T-helper 2 cell (primary cell): ENCODE measurements at places on chromosomes 7 and 10.

DNA sequence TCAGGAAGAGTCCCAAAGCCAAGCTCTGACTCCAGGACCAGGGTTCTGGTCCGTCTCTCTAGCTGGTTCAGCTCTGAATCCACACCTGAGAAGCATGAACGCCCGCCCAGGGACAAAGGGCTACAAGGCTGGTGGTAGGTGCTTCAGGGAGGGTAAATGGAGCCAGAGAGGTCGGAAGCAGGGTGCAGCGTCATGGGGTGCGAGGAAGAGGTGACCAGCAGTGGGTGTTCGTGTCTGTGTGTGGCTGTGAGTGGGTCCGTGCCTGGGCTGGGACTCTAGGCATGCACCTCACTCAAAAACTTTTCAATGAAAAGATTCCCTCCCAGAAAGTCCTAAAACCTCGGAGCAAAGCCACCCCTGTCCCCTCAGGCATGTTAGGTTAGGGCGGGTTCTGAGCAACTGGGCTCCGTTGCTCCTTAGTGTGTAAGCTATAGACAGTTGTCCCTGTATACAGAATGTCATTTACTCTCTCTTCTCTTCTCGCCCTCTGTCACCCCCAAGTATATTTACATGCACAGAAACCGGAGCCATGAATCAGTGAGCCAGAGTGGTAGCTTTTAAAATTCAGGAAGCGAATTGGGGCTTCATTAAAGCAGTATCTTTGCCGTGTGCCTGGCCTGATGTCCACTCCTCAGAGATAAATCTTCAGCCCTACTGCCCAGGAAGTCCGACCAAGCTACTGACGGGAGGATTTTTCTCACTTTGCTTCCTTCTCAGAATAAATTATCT, 12.3 kb upstream of the GATA3 start:
- no peak for DNase-seq

GRCh38 chr10:1036341-1036791, 10.7 kb upstream of the IDI2 start:
- peak; percentile 53 for DNase-seq

GRCh38 chr10:43857206-43857930, 208.7 kb upstream of the ZNF32 start:
- no peak for DNase-seq

DNA sequence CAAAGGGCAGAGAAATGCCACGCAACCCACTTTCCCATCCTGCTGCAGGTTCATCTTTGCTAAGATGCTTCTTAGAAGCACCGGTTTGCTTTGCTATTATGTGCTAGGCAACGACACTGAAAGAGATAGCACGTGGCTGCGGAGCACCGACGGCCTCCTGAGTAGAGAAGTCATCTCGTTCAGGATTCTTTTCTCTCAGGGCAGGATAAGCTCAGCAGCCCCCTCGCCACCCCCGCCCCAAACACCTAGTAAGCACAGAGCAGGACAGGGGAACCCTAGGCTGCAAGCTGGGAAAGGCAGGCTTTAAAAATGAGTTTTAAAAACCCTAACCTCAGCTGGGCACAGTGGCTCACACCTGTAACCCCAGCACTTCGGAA, 15.0 kb downstream of the ASB13 start:
- DNase-seq = no peak

- no peak for DNase-seq
These were observed 45.6 kb downstream of the FOXL3 start for GRCh38 chr7:335358-336148.

DNA sequence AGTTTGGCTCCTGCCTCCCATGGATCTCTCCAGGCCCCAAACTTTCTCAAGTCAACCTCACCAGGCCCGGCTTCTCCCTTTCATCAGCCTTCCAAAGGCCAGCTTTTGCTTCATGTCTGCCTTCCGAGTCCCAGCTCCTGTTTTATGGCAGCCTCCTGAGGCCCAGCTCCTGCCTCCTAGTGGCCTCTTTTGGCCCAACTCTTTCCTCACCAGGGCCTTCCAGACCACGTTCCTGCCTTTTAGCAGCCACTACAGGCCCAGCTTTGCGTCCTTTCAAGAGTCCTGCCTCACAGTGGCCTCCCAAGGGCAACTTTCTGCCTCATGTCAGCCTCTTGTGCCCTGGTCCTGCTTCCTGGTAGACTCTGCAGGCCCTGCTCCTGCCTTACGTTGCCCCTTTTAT, 15.3 kb upstream of the TMEM248 start:
- no peak for DNase-seq

GRCh38 chr10:9913876-9914514, 1103.7 kb upstream of the CELF2 start:
- DNase-seq = no peak

DNA sequence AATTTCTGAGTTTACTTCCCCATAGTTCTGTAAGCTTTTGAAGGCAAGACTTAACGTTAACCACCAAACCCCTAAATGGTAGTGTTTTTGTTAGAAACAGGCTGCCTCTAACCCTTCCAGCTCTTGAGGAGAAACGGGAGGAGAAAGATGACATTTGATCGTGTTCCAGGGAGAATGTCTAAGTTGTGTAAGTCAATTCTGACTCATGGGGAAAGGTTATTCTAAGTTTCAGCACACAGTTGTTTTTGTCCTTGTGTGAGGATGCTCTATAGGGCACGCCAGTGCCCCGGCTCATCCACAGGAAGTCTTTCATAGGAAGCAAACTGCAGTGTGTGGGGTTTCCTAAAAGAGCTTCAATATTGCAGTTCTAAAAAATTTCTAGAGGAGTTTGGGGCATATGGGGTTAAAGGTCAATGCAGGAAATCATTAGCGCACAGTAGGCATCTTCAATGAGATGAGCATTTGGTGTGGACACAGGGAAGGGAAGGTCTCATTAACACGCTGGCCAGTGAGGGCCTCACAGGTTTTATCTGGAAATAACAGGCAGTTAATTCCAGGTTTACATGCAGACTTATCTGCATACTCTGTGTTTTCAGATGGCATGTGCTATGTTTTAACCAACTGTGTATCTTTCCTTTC, 638.2 kb upstream of the IGFBP3 start:
- DNase-seq = no peak

- no peak for DNase-seq
These were observed 12.7 kb upstream of the SFMBT2 start for GRCh38 chr10:7423521-7423920.

- DNase-seq = no peak
These were observed 357.4 kb downstream of the PLXNA4 start for GRCh38 chr7:132218876-132219275.

GRCh38 chr10:61455656-61456055, 2.5 kb upstream of the TMEM26 start:
- DNase-seq = no peak

- DNase-seq = no peak
These were observed 567 bp downstream of the KCNH2 start for GRCh38 chr7:150977382-150978125.

DNA sequence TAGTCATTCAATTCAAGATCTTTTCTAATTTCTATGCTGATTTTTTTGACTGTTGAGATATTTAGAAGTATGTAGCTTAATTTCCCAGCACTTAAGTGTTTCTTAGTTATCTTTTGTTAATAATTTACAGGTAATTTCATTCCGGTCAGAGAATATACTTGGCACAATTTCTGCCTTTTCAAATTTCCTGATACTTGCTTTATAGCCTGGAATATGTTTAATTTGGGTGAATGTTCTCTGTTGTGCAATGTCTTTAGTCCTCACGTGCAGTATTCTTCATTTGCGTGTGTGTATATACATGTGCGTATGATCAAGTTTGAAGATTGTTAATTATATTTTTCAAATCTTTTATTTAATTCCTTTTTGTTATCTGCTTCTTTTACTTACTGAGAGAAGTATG, 989.3 kb downstream of the LRMDA start:
- DNase-seq = no peak

GRCh38 chr10:22927661-22928403, at the start of gene ARMC3:
Gene ARMC3 (plus strand): TSS chr10:22928053. CDS start chr10:22931997, 3,944 bp downstream.
- DNase-seq = peak; percentile 23

DNA sequence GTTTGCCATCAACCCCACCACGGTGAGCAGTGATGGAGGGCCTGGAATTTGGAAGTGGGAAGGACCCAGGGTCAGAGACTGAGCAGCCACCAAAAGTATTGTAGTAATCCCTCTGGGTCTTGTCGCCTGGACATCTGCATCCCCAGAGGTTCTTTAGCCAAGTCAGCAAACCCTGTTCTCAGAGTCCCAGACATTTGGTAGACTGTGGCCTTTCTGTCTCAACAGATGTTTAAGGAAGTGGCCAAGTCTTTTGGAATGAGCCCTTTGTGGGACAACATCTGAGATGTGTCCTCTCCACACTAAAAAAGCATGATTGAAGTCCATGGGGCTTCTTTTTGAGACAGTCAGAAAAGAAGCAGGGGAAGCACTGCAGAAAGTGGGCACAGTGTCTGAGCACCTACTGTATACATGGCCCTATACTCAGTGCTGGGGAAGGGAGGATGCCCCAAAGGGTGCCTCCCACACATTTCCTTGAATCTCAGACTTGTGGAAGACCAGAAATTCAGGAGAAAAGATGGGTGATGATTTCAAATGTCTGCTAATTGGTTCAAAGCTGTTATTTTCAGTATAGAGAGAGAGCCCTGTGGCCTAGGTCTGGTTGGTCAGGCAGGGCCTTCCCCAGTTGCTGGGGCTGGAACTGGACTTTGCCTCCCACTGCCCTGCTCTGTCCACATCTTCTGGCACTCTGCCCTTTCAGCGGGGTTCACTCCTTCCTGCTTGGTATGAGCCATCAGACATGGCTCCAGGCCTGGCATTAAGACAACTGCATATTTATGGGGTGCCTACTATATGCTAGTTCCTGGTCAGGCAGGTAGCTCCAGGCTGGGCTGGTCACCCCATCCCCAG, 26.5 kb upstream of the VSIR start:
- DNase-seq = no peak

DNA sequence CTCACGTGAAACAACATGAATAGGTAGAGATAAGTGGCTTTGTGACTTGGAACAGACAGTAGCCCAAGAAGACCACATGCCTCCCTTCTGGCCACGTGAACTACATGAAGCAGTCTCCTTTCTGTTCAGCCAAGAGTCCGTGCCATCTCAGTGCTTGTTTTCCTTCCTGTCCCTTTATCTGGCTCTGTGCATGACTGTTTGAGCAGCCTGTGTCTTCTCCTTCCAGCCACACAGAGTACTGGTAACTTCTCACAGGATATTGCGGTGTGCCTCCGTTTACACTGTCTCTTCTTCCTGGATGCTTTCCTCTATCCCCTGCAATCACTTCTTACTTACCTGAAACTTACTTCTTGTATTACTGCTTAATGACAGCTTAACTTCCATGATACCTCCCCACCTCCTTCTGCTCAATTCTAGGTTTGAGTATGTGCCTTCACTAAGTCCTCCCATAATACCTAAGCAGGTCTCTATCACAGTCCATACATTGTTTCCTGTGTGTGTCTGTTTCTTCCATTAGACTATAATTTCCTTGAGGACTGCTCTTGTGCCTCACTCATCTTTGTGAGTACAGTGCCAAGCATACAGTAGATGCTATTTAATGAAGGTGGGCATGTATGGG, 748.7 kb downstream of the AUTS2 start:
- no peak for DNase-seq

GRCh38 chr10:124298891-124299290, 119.8 kb downstream of the OAT start:
- no peak for DNase-seq
